ENCODE measurements at places on chromosomes 11 and 22. TPM values are rescaled to one million over a fixed set of nuclear protein-coding genes. Genes with fewer than 3 reads are reported as not detected.

DLG2 gene
- total RNA-seq, result 4.4 TPM

ANO9 gene
- total RNA-seq, result not detected

C11orf91 gene
- 0.33 TPM for total RNA-seq

MAPK8IP2 gene
- 0.50 TPM for total RNA-seq

CARD18 gene
- total RNA-seq, result not detected

SERPING1 gene
- 9.6 TPM for total RNA-seq

SLC7A4 gene
- 2.0 TPM for total RNA-seq

TTC38 gene
- total RNA-seq, result 28.3 TPM

OR8G1 gene
- total RNA-seq, result 0.17 TPM

FAM180B gene
- total RNA-seq, result not detected

SIPA1 gene
- 25.2 TPM for total RNA-seq

SBF1 gene
- total RNA-seq, result 123 TPM

SYCE3 gene
- total RNA-seq, result not detected

SLC22A8 gene
- not detected for total RNA-seq

PARVG gene
- not detected for total RNA-seq

OR8B8 gene
- total RNA-seq, result not detected

LTBP3 gene
- total RNA-seq, result 38.7 TPM

STK33 gene
- 3.8 TPM for total RNA-seq

SAMM50 gene
- total RNA-seq, result 58.1 TPM

LRFN4 gene
- total RNA-seq, result 36.9 TPM

TMEM191C gene
- total RNA-seq, result 1.8 TPM

TSPAN32 gene
- under 0.01 TPM for total RNA-seq

LMO2 gene
- total RNA-seq, result not detected

FOLR1 gene
- total RNA-seq, result 0.33 TPM

LSP1 gene
- 19.0 TPM for total RNA-seq

TUBA8 gene
- total RNA-seq, result not detected

OR51I1 gene
- not detected for total RNA-seq

SYT9 gene
- not detected for total RNA-seq

SCN3B gene
- total RNA-seq, result under 0.01 TPM

ATP5MG gene
- total RNA-seq, result 34.8 TPM

KRTAP5-7 gene
- 0.17 TPM for total RNA-seq

CD248 gene
- total RNA-seq, result 341 TPM

MMP8 gene
- total RNA-seq, result 0.33 TPM

MMP13 gene
- not detected for total RNA-seq

CBL gene
- total RNA-seq, result 11.5 TPM

IFITM1 gene
- total RNA-seq, result 20.9 TPM

LYVE1 gene
- total RNA-seq, result not detected

FERMT3 gene
- total RNA-seq, result 1.8 TPM

MIOX gene
- total RNA-seq, result 0.15 TPM

RIBC2 gene
- under 0.01 TPM for total RNA-seq

POU2AF1 gene
- not detected for total RNA-seq

GLYAT gene
- total RNA-seq, result not detected

KCNQ1 gene
- total RNA-seq, result under 0.01 TPM

NCAM1 gene
- total RNA-seq, result 0.15 TPM

SLC17A6 gene
- total RNA-seq, result not detected

OR51G2 gene
- total RNA-seq, result not detected

MADD gene
- 19.1 TPM for total RNA-seq

BCR gene
- total RNA-seq, result 43.9 TPM

YAP1 gene
- total RNA-seq, result 268 TPM

RIC3 gene
- not detected for total RNA-seq

CLCF1 gene
- total RNA-seq, result 3.1 TPM

LTO1 gene
- 24.0 TPM for total RNA-seq

CCDC87 gene
- 0.29 TPM for total RNA-seq

H19 gene
- total RNA-seq, result 2.9 TPM

MRGPRE gene
- total RNA-seq, result not detected

Data from smooth muscle cell of trachea (primary cell).